Upper lobe of right lung (tissue), 1 donor: ENCODE measurements at places on chromosomes 11 and 22. TPM values are rescaled to one million over a fixed set of nuclear protein-coding genes. Genes with fewer than 3 reads are reported as not detected.

GRCh38 chr11:43358279-43358800 is 380 bp upstream of the TTC17 start:
- no peak for DNase-seq
- peaks cover 16% of the 10 kb centered on the region for H3K4me1 ChIP-seq

GRCh38 chr11:17553249-17553546 is 6.1 kb downstream of the OTOG start:
- no peak overlapping the region for H3K27ac ChIP-seq
- DNase-seq, result no peak
- no peaks in the 10 kb centered on the region for H3K36me3 ChIP-seq
- no peaks in the 10 kb centered on the region for H3K4me1 ChIP-seq
- H3K27me3 ChIP-seq, result peaks cover 2% of the 10 kb centered on the region

GRCh38 chr11:94897330-94897768 is 76.0 kb downstream of the CWC15 start:
- no peaks in the 10 kb centered on the region for H3K4me1 ChIP-seq
- H3K27me3 ChIP-seq, result no peaks in the 10 kb centered on the region
- H3K4me3 ChIP-seq, result no peak overlapping the region
- H3K27ac ChIP-seq, result no peak overlapping the region
- no peak for DNase-seq

- H3K36me3 ChIP-seq, result no peaks in the 10 kb centered on the region
- no peak overlapping the region for H3K4me3 ChIP-seq
- H3K4me1 ChIP-seq, result peaks cover 35% of the 10 kb centered on the region
- H3K27ac ChIP-seq, result no peak overlapping the region
Measured at GRCh38 chr11:122737951-122738693, 82.6 kb downstream of the UBASH3B start.

GRCh38 chr11:72869831-72870230 is 55.6 kb downstream of the ATG16L2 start:
- H3K27me3 ChIP-seq, result no peaks in the 10 kb centered on the region
- H3K36me3 ChIP-seq, result peaks cover 10% of the 10 kb centered on the region
- H3K4me3 ChIP-seq, result no peak overlapping the region
- no peak overlapping the region for H3K27ac ChIP-seq

GRCh38 chr11:46256540-46257001 is 20.9 kb upstream of the CREB3L1 start:
- H3K4me1 ChIP-seq, result no peaks in the 10 kb centered on the region
- no peak overlapping the region for H3K27ac ChIP-seq
- no peak for DNase-seq
- H3K4me3 ChIP-seq, result no peak overlapping the region

DNA sequence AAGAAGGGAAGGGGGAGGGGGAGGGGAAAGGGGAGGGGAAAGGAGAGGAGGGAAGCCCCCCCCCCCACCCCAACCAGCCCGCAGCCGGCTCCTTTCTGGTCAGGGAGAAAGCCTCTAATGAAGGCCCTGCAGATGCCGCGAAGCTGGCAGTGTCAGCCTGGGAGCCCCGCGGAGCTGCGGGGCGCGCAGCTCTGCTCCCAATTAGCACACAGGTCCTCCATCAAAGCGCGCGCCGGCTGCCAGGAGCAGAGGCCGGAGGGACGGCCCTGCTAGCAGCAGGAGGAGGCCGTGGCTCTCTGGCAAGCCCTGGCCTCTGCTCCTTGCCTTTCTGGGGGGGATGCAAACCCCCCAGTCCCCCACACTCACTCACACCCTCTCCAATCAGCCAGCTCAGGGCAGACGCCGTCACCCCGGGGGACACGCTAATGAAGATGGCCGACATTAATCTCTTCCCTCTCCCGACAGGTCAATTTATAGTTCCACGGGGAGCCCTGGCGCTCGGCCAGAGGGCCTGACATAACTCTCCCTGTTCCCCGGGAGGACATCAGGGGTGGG is 70.5 kb upstream of the TCF20 start:
- no peaks in the 10 kb centered on the region for H3K36me3 ChIP-seq
- DNase-seq, result no peak
- H3K4me1 ChIP-seq, result no peaks in the 10 kb centered on the region

GRCh38 chr11:7506243-7506642 is 7.6 kb upstream of the PPFIBP2 start:
- peaks cover 3% of the 10 kb centered on the region for H3K4me1 ChIP-seq
- no peak for DNase-seq
- no peaks in the 10 kb centered on the region for H3K36me3 ChIP-seq
- no peaks in the 10 kb centered on the region for H3K27me3 ChIP-seq

DNA sequence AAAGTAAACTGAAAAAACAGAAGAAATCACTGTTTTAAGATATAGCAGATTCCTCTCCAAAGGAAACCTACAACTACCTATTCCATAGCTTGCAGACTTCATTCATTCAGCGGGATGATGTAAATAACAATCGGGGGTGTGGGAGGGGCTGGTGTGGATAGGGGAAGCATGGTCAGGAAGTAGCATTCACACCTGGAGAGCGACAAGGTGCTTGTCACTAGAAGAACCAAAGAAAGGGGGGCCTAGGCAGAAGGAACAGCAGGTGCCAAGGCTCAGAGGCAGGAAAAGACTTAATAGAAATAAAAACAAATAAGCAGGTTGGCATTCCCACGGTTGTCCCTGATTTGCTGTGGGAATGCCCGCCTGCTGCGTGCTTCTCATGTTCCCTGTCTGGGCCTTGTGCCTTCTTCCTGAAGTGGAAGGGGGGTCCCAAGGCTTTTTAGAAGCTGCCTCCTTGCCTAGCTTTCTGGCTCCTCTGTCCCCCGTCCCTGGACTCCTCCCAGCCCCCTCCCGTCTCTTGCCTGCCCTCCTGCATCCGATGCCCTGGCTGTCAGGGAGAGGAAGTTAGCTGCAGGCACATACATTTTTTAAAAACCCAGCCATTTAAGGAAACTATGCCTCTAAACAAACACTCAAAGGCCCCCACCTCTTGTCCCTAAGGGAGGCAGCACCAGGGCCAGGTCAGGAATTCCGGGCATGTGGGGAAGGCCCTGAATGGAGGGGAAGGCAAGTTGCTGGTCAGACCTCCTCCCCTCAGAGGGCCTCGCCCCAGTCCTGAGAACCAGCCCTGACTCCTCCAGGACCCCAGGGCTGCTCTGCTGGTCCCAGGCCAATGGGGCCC is 54.7 kb upstream of the PRDM11 start:
- no peaks in the 10 kb centered on the region for H3K27me3 ChIP-seq
- peak overlapping the region; percentile 47 for H3K27ac ChIP-seq
- no peak overlapping the region for H3K4me3 ChIP-seq
- no peak for DNase-seq
- H3K4me1 ChIP-seq, result peaks cover 47% of the 10 kb centered on the region

OAF gene
- total RNA-seq, result 19.8 TPM

DNA sequence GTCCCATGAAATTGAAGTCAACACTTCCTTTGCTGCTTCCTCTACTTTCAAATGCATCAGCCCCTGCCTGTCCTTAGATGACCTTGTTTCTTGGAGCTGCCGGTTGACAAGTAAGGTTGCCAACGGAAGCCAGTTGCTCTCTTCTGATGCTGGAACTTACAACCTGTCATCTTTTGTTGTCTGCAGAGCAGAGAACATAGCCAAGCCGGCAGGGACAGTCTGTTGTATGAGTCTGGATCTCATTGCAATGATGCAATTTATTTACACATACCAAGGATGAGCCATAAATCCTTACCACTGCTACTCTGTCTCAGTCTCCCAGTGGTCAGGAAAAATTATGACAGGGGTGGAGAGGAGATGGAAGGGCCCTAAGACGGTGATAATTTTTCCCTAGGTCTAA is 151.4 kb downstream of the BLID start:
- no peak for DNase-seq
- H3K27ac ChIP-seq, result no peak overlapping the region
- no peaks in the 10 kb centered on the region for H3K27me3 ChIP-seq
- H3K4me1 ChIP-seq, result no peaks in the 10 kb centered on the region
- H3K36me3 ChIP-seq, result no peaks in the 10 kb centered on the region
- no peak overlapping the region for H3K4me3 ChIP-seq

GRCh38 chr11:102459393-102459792 is 6.8 kb upstream of the TMEM123 start:
- H3K4me1 ChIP-seq, result peaks cover 3% of the 10 kb centered on the region
- H3K27ac ChIP-seq, result no peak overlapping the region

DNA sequence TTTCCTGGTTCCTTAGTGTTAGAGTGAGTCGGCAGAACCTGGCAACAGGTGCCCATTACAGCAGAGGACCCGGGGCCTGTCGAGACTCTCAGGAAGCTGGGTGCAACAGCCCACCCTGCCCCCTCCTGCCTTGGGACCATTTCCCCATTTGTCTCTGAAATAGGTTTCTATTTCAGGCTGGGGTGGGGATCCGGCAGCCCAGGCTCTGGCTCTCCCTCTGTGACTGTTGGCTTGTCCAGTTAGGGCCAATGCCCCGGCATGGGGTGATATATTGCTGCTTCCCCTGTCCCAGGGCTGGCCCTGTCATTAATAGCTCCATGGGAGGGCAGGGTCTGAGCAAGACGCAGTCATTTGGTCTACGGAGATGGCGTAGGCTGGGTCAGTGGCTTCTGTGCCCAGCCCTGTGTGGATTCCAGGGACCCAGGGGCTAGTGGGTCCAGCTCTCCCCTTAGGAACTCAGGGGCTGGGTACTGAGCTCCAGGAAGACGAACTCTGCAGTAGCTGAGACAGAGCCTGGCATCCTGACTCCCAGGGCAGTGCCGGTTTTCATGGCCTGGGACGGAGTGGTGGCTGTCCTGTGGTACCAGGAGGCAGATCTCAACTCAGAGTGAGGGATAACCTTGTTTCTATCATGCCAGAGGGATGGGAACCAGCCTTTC is 2.7 kb downstream of the P2RY6 start:
- no peak overlapping the region for H3K27ac ChIP-seq
- peak overlapping the region; percentile 8 for H3K4me3 ChIP-seq
- H3K36me3 ChIP-seq, result no peaks in the 10 kb centered on the region
- DNase-seq, result peak; percentile 62
- H3K4me1 ChIP-seq, result peaks cover 12% of the 10 kb centered on the region

- no peak overlapping the region for H3K27ac ChIP-seq
- H3K36me3 ChIP-seq, result no peaks in the 10 kb centered on the region
- no peak overlapping the region for H3K4me3 ChIP-seq
Measured at GRCh38 chr11:112470355-112470754, 209.7 kb upstream of the PLET1 start.
